ENCODE measurements at places on chromosomes 3 and 15. TPM values are rescaled to one million over a fixed set of nuclear protein-coding genes. Genes with fewer than 3 reads are reported as not detected.

The TMEM40 gene
- total RNA-seq = not detected

The TYRO3 gene
- 0.71 TPM for total RNA-seq

The CEMIP gene
- total RNA-seq = not detected

The ACTR8 gene
- total RNA-seq = 29.2 TPM

DNA sequence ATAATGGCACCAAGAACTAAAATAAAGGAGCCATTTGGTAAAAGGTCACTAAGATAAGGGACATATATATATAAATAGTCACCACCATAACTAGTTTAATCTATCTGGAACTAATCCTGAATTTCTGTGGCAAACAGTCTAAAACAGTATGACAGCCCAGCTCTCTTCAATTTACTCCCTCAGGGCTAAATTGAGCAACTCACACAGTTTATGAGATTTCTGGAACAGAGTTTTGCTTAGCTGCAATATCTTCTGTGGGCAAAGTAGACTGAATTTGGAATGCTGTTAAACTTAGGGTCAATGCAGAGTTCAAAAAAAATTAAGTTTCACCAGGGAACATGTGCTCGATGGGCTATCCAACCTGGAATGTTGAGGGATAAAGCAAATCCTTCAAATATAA lies 70.1 kb upstream of the VEPH1 start:
- no peak for DNase-seq

DNA sequence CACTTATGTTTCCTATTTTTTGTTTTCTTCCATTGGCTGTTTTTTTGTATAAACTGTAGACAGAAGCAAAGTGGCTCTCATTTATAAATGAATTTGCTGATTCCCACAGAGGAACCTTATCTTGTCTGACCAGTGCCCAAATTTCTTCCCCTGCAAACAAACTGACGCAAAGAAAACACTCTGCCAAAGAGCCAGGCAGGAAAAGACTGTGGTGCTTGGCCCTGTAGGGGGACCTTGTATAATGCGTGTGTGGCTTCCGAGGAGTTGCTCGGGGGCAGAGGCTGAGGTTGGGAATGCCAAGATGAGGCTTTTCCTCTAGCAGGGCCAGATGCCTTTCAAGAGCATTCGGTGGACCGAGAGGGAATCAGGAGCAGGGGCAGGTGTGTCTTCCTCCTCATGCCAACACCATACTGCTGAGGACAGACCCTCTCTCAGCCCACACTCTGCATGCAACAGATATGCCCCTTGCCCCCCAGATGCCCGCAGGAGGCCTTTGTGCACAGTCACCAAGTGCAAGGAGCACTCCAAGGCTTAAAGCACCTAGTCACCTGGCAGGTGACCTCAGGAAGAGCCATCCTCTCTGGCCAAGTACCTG lies 104.3 kb upstream of the ABHD17C start:
- DNase-seq = no peak

Data from activated CD8-positive, alpha-beta T cell treated with anti-CD3 and anti-CD28 coated beads, Interleukin-2, amount 10 ng/mL, durations not matched to agents 7 days and 5 days (primary cell).